ENCODE measurements at places on chromosomes 2 and 18. TPM values are rescaled to one million over a fixed set of nuclear protein-coding genes. Genes with fewer than 3 reads are reported as not detected.
A peak's percentile ranks its signal among the peaks of the same experiment; 100 is the strongest.

The SERPINB4 gene
- total RNA-seq: not detected

The LOXL3 gene
- total RNA-seq: 0.95 TPM

The PAX8 gene
- 0.22 TPM for total RNA-seq

The GALNT14 gene
- total RNA-seq: 0.40 TPM

The MEP1B gene
- not detected for total RNA-seq

The TUBA3E gene
- total RNA-seq: not detected

DNA sequence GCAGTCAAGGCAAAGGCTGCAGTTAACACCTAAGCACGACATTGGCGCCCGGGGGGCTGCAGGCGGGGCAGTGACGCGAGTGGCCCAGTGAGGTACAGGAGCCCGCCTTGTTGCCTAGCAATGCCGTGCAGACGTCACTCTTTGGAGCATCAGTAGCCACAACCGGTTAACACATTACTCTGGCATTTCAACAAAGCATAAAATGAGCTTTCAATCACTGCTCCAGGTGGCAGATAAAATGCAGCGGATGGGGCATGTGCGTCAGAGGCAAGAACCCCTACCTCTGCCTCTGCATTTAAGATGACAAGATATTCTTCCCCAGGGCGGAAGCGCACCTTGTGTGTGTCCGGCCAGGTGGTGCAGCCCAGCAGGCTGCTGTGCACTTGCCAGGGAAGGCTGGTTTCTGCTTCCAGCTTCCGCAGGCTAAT is 139.4 kb downstream of the MTCL1 start:
- DNase-seq: no peak

GRCh38 chr2:15306706-15307105 is 254.4 kb downstream of the NBAS start:
- DNase-seq: no peak

GRCh38 chr2:227848586-227848985 is 22.8 kb upstream of the DAW1 start:
- no peak for DNase-seq

DNA sequence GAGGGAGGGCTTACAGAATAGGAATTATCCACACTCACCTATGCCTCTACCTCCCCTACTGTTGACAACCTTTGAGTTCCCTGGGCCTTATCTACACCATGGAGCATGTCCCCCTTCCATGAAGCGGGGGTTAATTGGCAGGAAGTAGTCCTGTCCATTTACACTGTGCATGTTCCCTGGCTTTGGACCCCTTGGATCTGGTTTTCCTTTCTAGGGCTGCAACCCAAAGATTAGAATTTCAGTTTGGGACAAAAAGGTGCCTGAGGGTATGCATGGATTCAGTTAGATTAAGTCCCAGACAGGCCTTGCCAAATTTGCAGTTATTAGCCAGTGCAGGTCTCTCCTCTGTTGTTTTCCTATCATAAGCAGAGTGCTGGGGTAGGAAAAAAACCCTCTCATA is 180.3 kb downstream of the CMPK2 start:
- DNase-seq: no peak

- DNase-seq: peak; percentile 72
These were observed 285.3 kb upstream of the CCDC68 start for GRCh38 chr18:55244546-55244945.

- no peak for DNase-seq
These were observed 39.7 kb upstream of the IGFBP5 start for GRCh38 chr2:216735086-216735485.

- DNase-seq: no peak
These were observed 687.8 kb downstream of the NUP35 start for GRCh38 chr2:183812091-183812490.

GRCh38 chr2:219688560-219689445 is 61.4 kb downstream of the SLC4A3 start:
- DNase-seq: no peak

DNA sequence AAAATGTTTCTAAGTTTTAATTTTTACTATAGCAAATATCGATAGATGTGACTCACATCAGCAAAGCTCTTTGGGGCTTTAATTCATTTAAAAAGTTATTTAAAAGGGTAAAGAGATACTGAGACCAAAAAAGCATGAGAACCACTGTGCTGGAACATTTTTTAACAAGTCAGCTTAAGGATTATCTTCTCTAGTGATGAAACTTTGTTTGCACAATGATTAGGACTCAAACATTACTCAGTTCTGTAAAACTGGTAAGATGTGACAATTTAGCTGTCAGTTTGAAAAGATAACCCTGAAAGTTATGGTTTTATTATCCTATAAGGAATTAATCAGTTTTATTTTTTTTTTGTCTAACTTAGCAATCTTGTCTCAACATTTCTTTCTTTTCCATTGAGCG is 301.4 kb downstream of the TSN start:
- no peak for DNase-seq

GRCh38 chr2:129059476-129059875 is 740.8 kb upstream of the HS6ST1 start:
- DNase-seq: no peak
